ENCODE measurements at places on chromosomes 6 and 20.

- DNase-seq: no peak
These were observed 95.5 kb downstream of the EYA2 start for GRCh38 chr20:46990017-46990595.

GRCh38 chr6:134596191-134596590, 278.3 kb upstream of the SGK1 start:
- no peak for DNase-seq

DNA sequence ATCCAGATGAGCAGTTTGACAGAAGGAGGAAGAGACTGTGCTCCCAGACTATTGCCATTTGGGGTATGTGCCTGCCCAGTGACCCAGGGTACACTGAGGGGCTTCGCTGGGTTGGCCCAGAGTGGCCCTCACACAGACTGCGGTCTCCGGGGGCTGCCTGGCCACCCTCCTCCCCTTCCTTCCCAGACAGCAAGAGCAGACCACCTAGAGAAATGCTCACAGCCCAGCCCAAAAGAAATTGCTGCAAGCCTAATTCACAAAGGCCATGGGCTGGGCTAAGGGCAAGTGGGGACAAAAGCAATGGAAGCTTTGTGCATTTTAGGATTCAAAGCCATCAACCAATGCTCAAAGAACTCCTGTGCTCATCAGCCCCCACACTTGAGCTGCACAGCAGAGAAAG, 277.6 kb downstream of the CDC5L start:
- DNase-seq: no peak

DNA sequence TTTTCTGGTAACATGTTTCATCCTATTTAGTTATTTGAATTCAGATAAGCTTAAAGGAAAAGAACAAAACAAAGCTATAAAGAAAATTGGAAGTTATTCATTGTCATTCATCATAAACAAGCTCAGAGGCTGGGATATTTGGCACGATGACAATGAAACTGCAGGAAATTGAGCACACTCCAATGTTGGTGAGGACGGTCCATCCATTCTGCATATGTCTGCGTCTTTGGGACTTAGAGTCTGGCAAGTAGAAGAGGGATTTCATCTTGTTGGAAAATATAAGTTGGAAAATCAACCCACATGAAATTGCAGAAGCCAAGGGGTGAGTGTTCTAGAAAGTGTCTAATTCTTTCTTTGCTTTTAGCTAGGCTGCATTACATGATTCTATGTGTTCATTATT, 78.4 kb downstream of the HDGFL1 start:
- DNase-seq: no peak

DNA sequence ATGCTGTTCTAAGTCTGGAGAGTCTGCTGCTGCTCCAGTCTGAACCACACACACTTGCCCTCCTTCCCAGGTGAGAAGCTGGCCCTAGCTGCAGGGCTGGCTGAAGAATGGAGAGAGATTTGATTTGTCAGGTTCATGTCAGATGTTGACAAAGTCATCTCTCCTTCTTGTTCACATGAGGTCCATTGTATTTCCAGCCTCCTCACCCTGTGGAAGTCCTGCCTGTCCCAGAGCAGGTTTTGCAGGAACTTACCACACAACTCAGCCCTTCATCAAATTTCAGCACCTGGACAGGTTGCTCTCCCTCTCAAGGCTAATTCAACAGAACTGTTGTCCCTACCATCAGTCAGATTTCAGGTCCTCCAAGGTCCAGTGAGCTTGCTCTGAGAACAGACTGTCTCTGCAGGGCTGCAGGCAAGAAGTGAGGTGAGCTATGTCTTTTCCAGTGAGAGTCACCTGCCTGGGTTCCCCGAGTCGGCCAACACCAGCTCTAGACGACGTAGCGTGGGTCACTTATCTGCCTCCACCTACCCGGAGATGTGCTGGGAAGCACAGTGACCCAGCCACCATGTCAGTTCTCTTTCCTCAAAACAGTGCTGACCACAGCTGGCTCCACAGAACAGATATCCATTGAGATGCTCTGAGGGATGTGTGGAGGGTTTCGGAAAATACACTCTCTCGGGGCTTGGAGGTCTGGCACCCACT, 58.0 kb upstream of the CD93 start:
- no peak for DNase-seq

GRCh38 chr6:4903751-4904370, 100.0 kb downstream of the RPP40 start:
- no peak for DNase-seq

Data from stimulated activated CD8-positive, alpha-beta memory T cell treated with anti-CD3 and anti-CD28 coated beads, Interleukin-15, amount 100 ng/mL, for 24 hours (primary cell).